NK-92 treated with Interleukin-12 subunit alpha and Interleukin-12 subunit beta, amount 100 ng/mL, for 24 hours (cell line): ENCODE measurements at places on chromosomes 6 and 20.

- DNase-seq, result no peak
These were observed 119.6 kb downstream of the SCML4 start for GRCh38 chr6:107704347-107705013.

GRCh38 chr6:36633915-36634314, 39.8 kb downstream of the SRSF3 start:
- no peak for DNase-seq

DNA sequence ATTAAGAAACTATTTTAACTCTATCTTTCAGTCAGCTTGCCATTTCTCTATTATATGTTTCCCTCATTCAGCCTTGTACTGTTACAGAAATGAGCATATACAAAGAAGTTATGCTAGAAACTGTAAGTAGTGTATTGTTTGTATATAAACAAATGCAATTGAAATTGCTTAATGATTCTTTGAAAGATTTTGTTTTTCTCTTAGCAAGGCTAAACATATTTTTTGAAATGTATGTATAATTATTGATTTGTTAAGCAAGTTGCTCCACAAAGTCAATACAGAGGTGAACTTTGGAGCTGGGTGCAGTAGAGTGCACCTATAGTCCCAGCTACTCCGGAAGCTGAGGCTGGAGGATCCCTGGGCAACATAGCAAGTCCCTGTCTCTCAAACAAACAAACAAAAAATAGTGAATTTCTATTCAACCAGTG, 253.6 kb downstream of the RNGTT start:
- DNase-seq, result no peak

DNA sequence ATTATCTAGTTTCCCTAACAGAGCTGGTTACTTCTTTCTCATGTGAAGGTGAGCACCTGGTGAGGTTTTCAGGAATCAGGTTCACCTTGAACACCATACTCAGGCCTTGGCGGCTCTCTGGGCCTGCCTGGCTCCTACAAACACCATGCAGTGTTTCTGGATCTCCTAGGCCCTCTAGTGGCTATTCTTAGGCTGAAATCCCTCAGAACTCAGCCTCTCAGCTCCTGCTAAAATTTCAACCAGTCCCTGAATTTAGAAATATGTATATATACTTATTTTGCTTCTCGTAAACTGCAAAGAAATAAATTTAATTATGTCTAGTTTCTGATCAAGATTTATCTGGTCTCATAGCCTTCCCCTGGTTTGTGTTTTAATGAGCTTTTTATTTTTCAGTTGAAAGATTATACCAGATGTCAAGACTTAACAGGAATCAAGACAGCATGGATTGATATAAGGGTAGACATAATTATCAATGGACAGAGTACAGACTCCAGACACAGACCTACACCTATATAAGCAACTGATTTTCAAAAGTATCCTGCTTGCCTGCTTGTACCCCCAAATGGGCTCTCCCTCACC, 55.9 kb downstream of the ANKEF1 start:
- DNase-seq, result no peak

DNA sequence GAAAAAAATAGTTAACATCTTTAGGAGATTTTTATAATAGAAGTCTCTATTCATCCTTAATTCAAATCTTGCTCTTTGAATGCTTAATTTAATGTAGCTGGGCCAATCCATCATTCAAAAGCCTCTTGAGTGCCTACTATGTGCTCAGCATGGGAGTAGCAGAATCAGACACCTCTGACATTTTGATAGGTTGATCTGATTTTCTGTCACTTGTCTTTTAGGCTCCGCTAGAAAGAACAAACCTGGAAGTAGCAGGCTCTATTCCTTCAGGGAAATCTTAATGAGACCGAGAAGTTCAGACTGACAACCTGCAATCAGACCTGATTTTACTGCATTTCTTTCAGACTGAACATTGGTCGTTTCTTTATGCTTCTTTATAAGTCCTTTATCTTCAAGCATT, 588.6 kb upstream of the MANEA start:
- no peak for DNase-seq
